Fibroblast of the aortic adventitia (primary cell): ENCODE measurements at places on chromosomes 12 and 14.

DNA sequence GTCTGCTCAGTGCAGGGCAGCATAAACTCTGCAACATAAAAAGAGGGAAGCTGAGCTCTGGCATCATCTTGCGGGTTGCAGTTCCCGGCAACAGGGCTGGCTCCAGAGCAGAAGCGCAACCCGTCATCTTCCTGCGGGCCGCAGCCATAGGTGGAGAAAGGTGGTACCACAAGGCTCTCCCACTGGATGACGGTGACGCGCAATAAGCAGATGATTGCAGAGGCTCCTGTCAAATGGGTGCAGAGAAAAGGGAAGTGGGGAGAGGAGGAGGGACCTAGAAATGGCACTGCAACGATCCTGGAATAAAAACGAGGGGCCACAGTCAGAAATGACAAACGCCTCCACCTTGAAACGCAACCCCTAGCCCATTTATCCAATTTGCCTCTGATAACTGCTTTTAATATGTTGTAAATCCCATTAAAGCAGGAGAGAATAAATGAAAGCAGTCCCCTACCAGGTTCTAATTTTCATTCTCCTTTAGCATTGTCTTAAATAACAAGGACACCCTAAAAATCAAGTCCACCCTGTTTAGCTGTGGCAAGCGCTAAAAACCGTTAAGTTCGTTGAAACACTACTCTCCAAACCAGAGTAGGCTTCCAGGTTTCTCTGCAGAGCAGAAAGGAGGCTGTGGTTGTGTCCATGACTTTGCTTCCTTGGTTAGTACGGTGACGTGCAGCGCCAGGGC lies 30.9 kb upstream of the TUBA1C start:
- DNase-seq, result no peak

DNA sequence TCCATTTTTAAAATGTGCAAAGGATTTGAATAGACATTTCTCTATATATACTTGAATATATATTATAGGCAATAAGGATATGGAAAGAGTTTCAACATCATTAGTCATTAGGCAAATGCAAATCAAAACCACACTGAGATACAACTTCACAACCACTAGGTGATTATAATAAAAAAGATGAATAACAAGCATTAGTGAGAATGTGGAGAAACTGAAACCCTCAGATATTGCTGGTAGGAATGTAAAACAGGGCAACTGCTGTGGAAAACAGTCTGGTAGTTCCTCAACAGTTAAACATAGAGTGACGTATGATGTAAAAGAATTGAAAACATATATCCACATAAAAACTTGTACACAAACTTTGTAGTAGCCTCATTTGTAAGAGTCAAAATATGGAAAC lies 11.7 kb upstream of the BATF start:
- DNase-seq, result no peak

GRCh38 chr14:22557846-22558220 lies 31.2 kb downstream of the DAD1 start:
- no peak for DNase-seq

DNA sequence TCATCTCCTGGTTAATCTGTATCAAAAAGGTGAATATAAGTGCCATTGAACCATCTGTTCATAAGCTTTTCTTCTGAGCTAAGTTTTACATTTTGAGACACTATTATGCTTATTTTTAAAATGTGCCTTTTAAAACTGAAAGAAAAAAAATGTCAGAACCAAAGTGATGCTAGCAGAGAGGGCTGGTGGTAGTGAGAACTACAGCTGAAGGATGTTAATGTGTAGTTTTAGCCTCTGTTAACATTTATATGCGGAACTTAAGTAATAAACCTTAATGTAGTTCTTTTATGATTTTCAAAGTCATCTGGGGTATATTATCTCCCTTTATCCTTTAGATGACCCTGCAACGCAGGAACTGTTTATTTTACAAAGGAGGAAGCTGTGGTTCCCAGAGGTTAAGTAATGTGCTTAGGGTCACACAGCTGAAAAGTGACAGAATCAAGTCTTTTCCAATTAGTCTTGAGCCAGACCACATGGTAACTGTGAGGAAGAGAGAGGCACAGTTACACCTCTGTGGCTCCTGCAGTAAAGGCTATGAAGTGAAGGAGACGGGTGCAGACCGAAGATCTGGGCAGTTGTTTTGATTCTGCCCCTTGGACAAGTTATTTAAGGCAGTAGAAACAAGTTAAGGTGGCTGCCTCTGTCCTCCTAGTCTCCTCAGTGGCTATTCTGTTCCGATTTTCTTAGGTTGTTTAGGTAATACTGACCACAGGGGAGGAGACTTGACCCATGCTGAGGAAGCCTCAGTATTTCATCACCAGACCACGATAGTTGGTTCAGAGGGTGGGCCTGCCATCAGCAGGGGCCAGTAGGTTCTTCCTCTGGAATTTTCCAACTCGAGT lies 23.9 kb downstream of the GNG2 start:
- peak; percentile 32 for DNase-seq

DNA sequence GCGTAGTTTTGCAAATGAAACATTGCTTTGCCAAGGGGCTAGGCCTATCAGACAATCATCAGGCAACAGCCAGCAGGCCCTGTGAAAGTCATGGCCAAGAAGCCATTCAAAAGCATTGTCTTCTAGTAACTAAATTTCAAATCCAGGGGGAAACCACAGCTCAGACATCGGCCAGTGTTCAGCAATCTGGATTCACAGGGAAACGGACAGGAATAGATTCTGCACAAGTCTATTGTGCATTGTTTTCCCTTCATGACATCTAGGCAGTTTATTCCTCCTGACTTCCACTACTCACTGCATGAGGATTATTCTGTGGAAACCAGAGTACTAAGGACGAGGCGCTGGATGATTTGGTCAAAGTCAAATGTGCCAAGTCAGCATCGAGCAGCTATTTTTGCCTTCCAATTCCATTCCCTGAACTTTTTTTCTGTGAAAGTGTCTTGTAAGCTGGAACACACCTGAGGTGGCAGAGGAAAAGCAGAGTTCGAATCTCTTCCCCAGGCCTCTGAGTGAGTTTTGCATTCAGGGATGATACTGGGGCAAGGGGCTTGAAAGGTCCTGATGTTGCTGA lies 75.4 kb downstream of the VCPKMT start:
- DNase-seq, result no peak

- DNase-seq, result no peak
Observed at GRCh38 chr12:77062396-77062795, 3.0 kb downstream of the E2F7 start.

DNA sequence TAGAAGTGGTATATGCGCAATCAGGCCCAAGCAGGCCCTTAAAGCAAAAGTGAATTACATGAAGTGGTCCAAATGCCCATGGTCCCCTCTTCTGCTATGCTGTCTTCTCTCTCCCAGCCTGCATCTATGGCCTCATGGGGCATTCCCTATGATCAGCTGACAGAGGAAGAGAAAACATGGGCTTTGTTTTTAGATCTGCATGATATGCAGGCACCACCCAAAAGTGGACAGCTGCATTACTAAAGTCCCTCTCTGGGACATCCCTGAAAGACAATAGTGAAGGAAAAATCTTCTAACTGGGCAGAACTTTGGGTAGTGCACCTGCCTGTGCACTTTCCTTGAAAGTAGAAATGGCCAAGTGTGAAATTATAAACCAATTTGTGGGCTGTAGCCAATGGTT lies 145.2 kb upstream of the ARID2 start:
- DNase-seq, result no peak

DNA sequence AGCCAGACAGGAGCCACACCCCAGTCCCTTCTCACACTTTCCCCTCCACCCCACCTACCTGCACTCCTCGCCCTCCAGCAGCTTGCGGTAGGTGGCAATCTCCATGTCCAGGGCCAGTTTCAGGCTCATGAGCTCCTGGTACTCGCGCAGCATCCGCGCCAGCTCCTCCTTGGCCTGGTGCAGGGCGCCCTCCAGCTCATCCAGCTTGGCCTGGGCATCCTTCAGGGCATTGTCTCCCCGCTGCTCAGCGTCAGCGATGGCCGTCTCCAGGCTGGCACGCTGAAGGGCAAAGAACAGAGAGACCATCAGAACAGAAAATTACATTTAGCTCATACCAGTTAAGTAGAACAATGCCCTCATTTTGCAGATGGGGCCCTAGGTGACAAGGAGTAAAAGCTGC lies 5.5 kb downstream of the KRT74 start:
- DNase-seq, result no peak

DNA sequence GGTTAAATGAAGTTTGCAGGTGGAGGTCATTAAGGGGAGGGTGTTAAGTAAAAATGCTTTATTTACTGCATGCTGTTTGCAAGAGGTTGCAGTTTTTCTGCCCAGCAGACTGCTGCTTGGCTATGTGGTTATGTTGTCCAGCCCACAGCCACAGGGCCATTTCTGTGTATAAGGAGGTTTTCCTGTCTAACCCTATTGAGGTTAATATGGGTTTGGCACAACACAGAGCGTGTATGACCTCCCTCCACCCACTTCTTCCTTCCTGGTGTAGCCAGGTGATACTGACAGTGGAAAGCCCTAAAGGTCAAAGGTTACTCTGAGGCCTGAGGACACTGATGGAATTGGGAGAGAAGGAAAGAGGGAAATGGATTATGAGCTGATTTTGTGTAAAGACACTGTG lies 253.7 kb upstream of the PWP1 start:
- DNase-seq, result no peak

DNA sequence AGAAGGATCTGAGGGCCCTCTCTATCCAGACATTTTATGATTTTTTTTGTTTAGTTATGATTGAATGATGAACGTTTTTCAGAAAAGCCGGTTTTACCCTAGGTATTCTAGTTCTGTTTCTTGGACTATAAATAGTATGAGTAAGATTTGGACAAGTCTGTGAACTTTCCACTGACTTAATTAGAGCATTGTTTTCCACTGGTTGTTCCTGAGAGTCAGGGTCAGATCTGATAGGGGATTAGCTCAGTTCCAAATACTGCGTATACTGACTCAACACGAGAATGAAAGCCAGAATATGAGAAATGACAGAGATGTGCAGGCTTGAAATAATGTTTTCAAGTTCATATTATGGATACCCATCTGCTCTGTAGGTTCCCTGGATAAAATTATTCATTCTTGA lies 361.6 kb downstream of the AEBP2 start:
- peak; percentile 78 for DNase-seq

GRCh38 chr12:121581686-121582429 lies 1.0 kb upstream of the KDM2B start:
- peak; percentile 71 for DNase-seq

GRCh38 chr12:6608592-6609281 lies 1.6 kb upstream of the CHD4 start:
- DNase-seq, result peak; percentile 37

GRCh38 chr12:80814453-80814852 lies 97.7 kb downstream of the MYF5 start:
- no peak for DNase-seq

DNA sequence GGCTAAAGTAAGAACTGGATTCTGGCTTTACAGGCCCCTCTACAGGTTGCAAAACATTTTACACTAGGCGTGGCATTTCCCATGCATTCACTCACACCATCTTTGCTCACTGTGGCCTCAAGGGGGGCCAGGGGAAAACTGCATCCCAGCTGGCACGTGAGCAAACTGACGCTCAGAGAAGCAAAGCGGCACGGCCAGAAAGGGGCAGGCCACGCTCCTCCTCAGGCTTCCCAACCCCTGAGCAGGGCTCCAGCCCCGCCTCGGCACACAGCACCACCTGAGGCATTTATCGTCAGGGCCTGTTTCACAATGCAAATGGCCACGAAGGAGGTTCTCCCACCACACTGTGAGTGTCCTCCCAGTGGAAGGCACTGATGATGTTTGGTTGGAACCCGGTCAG lies 90.8 kb downstream of the BCL11B start:
- no peak for DNase-seq

DNA sequence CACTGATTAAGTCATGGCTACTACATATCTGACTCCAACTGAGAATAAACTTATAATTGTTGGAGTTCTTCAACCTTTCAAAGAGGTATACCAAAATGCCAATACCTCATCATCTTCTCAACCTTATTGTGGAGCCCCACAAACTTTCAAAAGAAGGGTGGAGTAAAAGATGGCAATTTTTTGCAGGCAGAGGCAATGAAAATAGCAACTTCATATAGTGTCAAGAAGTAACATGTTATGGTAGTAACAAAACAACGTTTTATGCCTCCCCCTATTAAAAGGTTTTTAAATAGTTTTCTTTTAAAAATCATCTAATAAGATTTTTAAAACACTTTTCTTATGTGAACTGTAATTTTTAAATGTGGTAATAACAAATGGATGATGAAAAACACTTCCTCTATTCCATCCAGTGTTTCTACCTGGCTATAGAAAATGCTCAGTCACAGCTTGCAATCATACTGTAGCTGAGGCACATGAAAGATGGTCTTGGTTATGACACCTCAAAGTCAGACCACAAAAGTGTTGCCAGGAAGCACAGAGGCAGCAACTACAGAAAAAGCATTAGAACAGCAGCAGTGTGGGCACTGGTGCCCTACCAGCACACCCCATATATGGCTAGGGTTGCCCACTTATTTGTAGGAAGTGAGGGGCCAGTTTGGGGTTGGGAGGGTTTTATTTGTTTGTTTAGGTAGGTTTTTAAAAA lies 7.0 kb downstream of the PPP1R12A start:
- DNase-seq, result peak; percentile 12

GRCh38 chr14:99317231-99318090 lies 45.5 kb upstream of the BCL11B start:
- no peak for DNase-seq

GRCh38 chr12:66085213-66085612 lies 45.3 kb downstream of the LLPH start:
- no peak for DNase-seq

GRCh38 chr14:42149609-42150261 lies 543.1 kb downstream of the LRFN5 start:
- DNase-seq, result peak; percentile 2

- DNase-seq, result peak; percentile 66
Observed at GRCh38 chr12:91988086-91988923, 157.3 kb downstream of the BTG1 start.

GRCh38 chr14:92704036-92704804 lies 44.2 kb downstream of the LGMN start:
- DNase-seq, result no peak

DNA sequence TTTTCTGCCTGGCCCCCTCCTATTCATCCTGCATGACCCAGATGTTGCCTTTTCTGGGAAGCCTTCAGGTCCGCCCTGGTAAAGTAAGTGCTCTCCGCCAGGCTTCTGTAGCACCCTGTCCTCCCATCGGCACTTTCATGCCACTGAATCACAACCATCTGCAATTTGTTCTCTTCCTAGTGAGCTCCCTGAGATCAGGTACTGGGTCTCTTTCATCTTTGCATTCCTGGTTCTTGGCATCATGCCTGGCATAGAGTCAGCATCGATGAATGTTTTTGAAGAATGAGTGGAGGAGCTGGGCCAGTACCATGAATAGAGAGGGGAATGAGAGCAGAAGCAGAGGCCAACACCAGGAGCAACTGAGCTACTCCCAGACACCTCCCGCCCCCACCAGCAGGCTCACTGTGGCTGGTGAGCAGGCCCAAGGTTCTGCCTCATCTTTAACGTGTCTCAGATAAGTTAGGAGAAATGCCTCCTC lies 13.1 kb downstream of the ZDHHC22 start:
- DNase-seq, result peak; percentile 22

GRCh38 chr14:21300892-21301291 lies 21.0 kb downstream of the RPGRIP1 start:
- no peak for DNase-seq

GRCh38 chr12:124438437-124439056 lies 128.9 kb downstream of the NCOR2 start:
- DNase-seq, result no peak

- no peak for DNase-seq
Observed at GRCh38 chr12:109916045-109916444, 16.0 kb downstream of the TCHP start.

GRCh38 chr12:49092086-49092815 lies 2.4 kb downstream of the DHH start:
- DNase-seq, result no peak

- DNase-seq, result peak; percentile 20
Observed at GRCh38 chr12:67539946-67540345, 108.6 kb upstream of the DYRK2 start.

- DNase-seq, result no peak
Observed at GRCh38 chr14:70700955-70701585, 59.4 kb downstream of the TTC9 start.
